Dermis microvascular lymphatic vessel endothelial cell (primary cell): ENCODE measurements at places on chromosomes 7 and 10.

- DNase-seq: peak; percentile 54
Measured at GRCh38 chr7:2717293-2718261, 29.6 kb downstream of the AMZ1 start.

- peak; percentile 10 for DNase-seq
Measured at GRCh38 chr10:62239994-62240393, 28.6 kb downstream of the RTKN2 start.

- no peak for DNase-seq
Measured at GRCh38 chr7:139054101-139054500, 18.3 kb upstream of the ZC3HAV1L start.

DNA sequence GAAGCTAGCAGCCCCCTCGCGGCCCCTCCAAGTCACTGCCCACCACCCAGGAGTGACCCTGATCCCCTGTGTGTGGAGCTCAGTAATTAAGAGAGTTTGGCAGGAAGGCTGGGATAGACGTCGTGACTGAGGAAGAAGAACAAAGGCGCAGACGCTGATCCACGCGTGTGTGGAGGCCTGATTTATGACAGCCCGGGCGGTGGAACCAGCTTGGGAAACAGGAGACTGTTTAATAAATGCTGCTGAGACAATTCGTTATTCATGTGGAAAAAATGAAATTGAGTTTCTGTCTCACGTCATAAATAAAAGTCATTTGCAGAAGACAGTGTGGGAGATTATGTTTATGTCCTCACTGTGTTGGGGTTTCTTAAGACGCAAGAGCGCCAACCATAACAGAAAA lies 130.8 kb downstream of the ELFN1 start:
- no peak for DNase-seq

GRCh38 chr10:44376472-44377099 lies 8.3 kb downstream of the CXCL12 start:
- DNase-seq: no peak

- DNase-seq: no peak
Measured at GRCh38 chr7:129702316-129702715, 90.8 kb downstream of the NRF1 start.

GRCh38 chr10:128518000-128518399 lies 391.8 kb upstream of the MKI67 start:
- no peak for DNase-seq

GRCh38 chr7:96663457-96663856 lies 46.2 kb downstream of the SEM1 start:
- no peak for DNase-seq

DNA sequence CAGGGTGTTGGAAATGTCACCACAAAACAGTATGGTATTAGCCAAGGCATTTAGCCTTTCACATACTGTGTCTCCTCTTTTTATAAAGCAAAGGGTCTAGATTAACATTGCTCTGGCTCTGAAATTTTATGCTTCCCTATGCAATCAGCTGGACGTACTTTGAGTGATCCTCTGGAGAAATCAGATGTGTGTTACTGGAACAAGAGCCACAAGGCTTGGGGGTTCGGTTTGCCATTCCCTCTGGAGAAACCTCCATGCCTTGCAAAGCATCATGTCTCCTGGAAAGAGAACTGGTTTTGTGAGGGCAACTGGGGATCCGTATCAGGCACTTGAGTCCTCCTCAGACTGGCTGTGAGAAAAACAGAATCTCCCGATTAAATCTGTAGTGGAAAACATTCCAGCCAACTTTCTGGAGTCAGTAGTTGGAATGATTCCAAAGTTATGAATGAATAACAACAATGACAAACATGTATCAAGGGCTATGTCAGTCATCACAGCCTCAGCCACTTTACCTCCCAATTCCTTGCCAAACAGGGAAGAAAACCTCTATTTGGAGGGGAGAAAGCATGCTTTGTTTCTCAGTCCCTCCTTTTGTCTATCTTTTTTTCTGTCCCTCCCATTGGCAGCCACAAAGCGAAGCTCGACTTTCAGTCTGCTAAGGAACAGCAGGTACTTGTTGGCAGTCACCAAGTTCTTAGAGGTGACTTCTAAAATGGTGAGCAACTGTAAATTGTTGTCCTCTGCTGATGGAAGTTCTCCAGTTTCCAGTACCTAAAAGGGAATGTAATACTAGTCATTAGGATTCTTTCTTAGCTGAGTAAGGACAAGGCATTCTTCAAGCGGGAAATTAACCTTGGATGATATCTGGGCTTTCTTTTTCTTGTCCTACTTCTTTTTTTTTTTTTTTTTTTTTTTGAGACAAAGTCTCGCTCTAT lies 864.8 kb upstream of the AUTS2 start:
- DNase-seq: no peak

GRCh38 chr7:132580277-132580676 lies 4.0 kb upstream of the PLXNA4 start:
- peak; percentile 61 for DNase-seq

GRCh38 chr7:69878015-69878414 lies 279.7 kb downstream of the AUTS2 start:
- DNase-seq: no peak

DNA sequence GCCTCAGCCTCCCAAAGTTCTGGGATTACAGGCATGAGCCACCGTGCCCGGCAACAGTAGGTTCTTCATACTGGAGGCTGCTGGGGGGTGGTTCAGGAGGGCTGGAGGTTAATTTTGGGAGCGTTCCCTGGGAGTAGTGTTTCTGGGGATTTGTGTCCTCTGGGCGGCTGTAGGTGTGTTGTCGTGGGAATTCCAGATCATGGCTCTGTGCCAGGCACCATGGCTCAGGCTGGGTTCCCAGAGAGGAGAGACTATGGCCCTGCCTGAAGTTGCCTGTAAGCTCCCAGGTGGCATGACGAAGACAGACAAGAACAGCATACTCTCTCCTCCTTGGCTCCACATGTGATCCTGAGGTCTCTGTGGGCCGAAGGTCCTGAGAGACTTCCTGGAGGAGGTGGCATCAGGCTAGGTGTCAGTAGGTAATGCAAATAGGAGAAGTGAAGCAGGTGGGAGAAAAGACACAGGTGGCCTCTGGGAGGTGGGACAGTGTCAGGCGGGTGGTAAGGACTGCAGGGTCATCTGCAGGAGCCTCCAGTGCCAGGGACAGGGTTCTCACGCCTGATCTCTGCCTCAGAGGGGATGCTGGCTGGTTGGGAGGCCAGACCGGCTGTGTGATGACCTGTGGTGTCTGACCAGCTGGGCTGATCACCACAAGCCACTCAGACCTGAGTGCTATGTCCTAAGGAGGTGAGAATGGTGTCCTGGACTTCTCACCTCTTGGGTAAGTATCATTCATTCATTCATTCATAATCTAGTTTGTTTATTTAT lies 18.7 kb downstream of the CLIP2 start:
- no peak for DNase-seq

- DNase-seq: no peak
Measured at GRCh38 chr10:85901599-85901998, 465.0 kb downstream of the GRID1 start.

DNA sequence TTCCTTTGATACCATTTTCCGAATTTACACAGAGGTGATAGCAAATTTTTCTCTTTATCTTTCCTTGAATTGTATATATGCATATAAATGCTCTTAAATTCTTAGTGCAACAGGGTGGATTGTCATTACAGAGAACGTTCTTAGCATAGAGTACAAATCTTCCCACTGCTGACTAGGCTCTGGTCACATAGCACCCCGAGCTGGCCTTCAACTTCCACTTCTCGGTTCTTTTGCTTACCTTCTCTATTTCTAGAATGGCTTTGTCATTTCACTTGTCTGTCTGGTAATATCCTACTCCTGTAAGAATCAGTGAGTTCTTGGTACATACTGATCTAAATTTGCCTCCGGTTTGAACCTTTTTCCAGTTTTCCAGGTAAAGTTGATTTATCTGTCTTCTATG lies 13.4 kb downstream of the ADIRF start:
- DNase-seq: no peak

DNA sequence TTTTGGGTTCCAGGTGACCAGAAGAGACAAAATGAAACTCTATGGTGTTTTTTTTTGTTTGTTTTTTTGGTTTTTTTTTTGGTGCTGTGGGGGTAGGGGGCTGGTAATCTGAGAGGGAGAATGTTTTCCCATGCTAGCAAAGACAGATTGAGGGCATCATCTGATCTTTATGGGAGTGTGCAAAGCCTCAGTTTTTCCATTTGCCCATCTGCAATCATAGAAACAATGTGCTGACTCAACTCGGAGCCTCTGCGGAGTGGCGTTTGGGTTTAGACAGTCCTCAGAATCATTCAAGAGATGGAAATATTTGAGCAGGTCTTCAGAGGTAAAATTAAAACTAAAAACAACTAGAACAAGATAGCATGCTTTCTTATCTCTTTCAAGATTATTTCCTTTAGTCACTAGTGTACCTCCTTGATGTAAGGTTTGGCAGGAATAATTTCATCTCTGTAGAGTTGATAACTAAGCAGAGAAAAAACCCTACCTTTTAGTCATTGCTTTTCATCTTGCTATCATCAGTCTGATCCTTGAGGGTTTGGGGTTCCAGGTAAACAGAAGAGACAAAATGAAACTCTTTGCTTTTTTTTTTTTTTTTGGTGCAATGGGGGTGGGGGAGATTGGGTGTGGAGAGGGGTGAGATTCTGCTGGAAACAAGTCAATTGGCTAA lies 18.0 kb downstream of the CNNM2 start:
- no peak for DNase-seq

DNA sequence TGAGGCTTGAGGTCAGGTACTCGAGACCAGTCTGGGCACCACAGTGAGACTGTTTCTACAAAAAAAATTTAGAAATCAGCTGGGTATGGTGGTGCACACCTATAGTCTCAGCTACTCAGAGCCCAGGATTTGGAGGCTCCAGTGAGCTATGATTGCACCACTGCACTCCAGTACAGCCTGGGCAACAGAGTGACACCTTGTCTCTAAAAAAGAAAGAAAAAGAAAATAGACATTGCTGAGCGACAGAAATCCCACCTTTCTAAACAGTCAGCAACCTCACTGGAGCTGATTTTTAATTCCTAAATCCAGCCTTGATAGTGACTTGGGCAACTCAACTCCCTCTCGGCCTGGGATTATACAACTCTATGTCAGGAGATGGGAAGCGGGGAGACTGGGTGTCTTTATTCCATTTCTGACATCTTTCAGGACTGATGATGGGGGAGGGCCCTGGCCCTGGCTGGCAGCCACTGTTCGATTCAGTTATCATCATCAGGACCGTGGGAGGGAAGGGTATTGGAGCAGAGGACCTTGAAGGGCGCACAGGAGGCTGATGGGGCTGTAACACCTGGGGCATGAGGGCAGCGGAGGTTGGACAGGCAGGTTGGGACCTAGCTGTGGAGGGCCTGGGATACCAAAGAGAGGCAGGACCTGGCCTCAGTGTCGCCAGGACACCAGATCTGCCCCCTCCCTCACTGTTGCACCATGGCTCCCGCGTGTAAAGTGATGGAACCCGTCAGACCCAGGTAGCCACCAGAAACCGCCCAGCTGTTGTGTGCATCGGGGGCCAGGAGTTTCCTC lies 14.7 kb downstream of the HSPB1 start:
- DNase-seq: no peak
